ENCODE measurements at places on chromosomes 12 and 14. TPM values are rescaled to one million over a fixed set of nuclear protein-coding genes. Genes with fewer than 3 reads are reported as not detected.
A peak's percentile ranks its signal among the peaks of the same experiment; 100 is the strongest.

DNA sequence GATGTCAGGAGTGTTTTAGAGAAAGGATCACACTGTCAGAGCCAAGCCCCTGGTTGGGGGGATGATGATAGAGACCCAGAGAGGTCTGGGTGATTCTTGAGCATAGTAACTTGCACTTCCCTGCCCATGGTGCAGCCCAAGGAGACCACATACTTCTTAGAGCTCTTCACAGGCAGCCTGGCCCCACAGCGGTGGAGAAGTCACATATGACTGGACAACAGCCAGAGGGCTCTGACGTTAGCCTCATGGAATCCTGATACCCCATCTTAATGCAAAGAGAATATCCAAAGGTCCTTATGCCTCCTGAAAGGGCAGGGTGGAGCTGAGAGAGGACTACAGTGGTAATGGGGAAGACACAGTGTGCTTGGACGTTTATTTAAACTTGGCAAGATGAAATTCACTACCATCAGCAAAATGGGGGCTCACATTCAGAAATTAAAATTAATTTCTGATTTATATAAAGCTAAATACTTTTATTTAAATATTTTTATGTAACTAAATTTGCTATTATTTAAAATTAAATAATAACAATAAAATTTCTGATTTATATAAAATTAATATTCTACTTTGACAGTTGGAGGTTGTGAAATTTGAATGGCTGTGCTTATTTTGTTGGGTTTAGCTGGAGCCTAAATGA is 131.3 kb downstream of the KTN1 start:
- no peak for DNase-seq

GRCh38 chr12:116722245-116722644 is 15.6 kb downstream of the SPRING1 start:
- DNase-seq, result no peak

DNA sequence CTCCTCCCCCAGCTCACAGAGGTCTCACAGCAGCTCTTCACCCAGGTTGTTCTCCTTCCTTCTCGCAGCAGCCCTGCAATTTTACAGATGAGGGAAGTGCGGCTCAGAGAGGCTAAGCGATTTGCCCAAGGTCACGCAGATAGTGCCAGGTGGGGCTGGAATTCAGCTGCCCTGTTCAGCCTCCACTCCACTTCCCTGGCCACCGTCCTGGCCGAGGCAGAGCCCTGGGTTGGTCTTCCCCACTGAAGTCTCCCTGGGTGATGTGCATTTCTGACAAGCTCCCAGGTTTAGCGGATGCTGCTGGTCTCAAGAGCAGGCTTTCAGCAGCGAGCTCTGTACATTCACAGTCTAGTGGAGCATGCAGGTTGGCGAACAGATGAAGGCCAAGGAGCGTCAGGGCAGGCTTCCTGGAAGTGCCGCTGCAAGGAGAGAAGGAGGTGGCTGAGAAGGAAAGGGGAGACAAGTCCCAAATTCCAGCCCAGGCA is 28.9 kb upstream of the EML1 start:
- DNase-seq, result no peak

GRCh38 chr14:52806115-52806514 is 14.7 kb upstream of the GNPNAT1 start:
- DNase-seq, result no peak

- DNase-seq, result no peak
Observed at GRCh38 chr12:72865921-72866320, 593.8 kb downstream of the TRHDE start.

Gene ARL1
- total RNA-seq, result 49.8 TPM

GRCh38 chr12:93089805-93090569 is 160.9 kb upstream of the EEA1 start:
- DNase-seq, result peak; percentile 89

Gene TEAD4
- 48.8 TPM for total RNA-seq

Gene MYO1H
- not detected for total RNA-seq

DNA sequence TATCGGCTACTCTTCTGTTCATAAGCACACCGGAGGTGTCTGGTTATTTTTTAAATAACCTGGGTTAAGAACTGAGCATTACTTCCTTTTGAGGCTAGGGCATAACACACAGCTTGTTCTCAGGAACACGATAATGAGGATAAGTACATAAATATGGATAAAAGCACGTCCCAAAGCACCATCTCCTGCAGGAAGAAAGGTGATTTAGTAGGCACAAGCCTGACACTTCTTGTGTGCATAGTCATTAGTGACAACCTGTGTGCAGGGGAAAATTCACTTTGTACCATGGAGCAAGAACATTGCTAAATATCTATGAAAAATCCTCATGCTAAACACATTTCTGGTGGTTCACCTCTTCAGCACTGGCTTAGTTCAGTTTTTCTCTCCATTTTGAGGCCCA is 166.5 kb downstream of the SNAPC1 start:
- no peak for DNase-seq

- no peak for DNase-seq
Observed at GRCh38 chr14:104423701-104424405, 155.7 kb upstream of the C14orf180 start.

DNA sequence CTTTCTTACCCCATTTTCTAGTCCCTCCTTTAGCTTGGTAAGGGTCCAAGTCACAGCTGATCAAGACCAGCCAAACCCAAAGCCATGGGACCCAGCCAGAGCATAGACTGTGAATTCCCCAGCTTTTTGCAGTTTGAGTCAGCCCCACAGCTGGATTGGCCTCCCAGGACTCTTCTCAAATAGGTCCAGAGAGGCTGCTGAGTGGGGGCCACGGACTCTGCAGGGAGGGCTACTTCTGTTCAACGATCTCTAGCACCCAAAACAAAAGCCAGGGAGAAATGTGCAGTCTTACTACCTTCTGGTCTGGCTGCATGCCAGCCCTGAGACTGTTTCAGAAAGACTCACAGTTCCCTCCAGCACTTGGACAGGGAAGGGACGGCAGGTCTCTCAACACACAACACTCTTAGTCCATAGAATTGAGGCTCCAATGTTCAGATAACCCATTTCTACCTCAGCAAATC is 1.6 kb downstream of the VDR start:
- no peak for DNase-seq

Gene HIF1A
- total RNA-seq, result 268 TPM

GRCh38 chr12:109764123-109764522 is 50.5 kb downstream of the FAM222A start:
- DNase-seq, result no peak

Gene IRAK3
- 1.9 TPM for total RNA-seq

DNA sequence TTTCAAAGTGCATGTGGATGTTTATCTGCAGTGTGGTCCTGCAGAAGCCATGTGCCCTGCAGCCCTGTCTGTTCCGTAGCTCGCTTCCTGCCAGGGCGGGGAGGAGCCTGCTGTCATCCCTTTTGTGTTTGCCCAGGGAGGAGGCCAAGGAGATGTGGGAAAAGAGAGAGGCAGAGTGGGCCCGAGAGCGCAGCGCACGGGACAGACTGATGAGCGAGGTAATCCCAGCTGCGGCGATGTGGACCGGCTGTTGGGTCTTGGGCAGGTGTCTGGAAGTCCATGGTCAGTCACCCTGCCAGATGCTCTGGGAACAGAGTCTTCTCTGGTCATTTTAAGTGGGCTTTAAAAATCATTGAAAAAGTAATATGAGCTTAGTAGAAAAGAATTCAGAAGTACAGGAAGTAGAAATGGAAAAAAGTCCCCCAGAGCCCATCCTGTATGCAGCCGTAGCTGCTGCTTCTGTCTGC is 12.8 kb downstream of the TCHP start:
- DNase-seq, result no peak

Gene POLR3B
- total RNA-seq, result 8.6 TPM

Gene TEX22
- not detected for total RNA-seq

Gene NOVA1
- total RNA-seq, result 3.5 TPM

GRCh38 chr12:96811083-96811482 is 96.0 kb upstream of the NEDD1 start:
- peak; percentile 64 for DNase-seq

DNA sequence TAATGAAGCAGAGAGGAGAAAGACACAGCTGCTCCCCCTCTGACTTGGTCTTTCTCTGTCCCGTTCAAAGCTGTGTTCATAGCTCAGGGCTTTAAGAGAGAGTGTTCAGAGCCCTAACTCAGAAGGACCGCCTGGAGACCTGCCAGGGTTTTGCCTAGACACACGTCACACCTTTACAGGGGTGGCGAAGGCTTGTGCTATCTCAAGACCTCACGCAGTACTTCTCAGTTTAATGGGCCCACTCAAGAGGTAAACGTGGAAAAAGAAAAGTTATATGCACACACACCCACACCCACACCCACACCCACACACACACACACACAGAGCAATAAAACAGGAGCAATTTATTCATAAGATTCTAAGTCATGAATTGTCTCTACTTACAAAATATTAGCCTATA is 374.3 kb downstream of the C12orf75 start:
- DNase-seq, result no peak

DNA sequence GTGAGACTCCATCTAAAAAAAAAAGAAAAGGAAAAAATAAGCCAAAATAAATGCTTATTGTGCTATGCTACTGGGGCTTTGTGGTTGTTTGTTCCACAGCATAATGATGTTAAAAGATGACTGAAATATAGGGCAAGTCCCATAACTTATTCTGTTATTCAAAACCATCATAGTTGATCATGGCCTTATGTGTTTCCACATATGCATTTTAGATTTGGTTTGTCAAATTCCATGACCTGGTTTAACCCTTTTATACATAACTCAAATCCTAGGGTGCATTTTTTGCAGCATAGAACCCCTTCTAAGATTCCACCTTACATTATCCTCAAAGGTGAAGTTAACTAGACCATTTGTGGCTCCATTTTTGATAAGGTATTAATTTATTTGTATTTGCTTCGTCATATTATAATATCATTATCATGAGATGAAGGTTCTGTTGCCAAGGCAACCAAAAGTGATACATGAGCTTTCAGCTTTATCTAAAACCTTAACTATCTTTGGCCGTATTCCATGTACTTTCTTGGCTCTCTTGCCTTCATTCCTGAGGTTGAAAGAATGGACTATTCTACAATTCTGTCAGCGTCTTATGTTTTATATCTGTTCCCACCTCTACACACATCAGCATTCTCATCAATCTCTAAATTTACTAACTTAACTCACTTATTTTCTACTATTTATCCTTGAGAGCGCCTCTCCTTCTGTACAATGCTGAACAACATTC is 138.7 kb upstream of the DYRK2 start:
- no peak for DNase-seq

DNA sequence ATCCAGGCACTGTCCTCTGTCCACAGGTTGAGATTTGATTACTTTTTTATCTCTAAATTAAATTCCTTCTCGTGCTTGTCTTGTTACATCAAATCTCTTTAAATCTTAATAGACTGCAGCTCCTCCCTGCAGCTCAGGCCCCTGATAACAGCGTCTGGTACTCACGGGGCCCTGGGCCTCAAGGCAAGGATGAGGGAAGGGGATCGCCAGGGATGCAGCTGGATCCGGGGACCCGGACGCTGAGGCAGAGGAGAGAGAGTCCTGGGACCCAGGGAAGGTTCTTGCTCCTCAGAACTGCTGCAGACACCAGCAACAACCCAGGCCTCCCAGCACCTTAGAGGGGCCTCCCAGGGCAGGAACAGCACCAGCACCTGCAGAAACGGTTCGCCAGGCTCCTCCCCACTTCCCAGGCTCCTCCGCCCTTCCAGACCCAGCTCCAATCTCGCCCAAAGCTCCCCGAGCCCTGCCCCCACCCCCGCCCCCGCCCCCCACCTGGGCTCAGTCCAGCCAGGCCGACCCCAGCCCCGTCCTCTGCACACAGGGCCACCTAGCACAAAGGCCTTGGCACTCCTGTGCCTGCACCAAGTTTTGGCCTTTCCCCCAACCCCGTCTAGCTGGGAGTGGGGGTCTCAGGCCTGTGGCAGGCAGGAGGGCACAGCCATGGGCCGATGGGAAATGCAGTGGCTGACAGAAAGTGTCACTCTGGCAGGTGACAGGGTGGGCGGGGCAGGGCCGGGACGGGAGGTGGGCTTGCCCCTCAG is 60.3 kb upstream of the GALNT9 start:
- no peak for DNase-seq

Gene TAS2R7
- not detected for total RNA-seq

Gene SMOC1
- 1.3 TPM for total RNA-seq

GRCh38 chr12:71782017-71782416 is 27.4 kb downstream of the RAB21 start:
- no peak for DNase-seq

Gene MFAP5
- total RNA-seq, result 0.75 TPM

- no peak for DNase-seq
Observed at GRCh38 chr14:20428010-20428365, 8.0 kb downstream of the KLHL33 start.

GRCh38 chr14:93967637-93968250 is 8.6 kb downstream of the ASB2 start:
- no peak for DNase-seq

All from epithelial cell of proximal tubule (primary cell).